ENCODE measurements at places on chromosomes 1 and 21.
A peak's percentile ranks its signal among the peaks of the same experiment; 100 is the strongest.

GRCh38 chr1:192131914-192132313 is 26.3 kb upstream of the RGS18 start:
- no peak for DNase-seq

- no peak for DNase-seq
These were observed 100.8 kb downstream of the PRDM16 start for GRCh38 chr1:3169665-3170356.

DNA sequence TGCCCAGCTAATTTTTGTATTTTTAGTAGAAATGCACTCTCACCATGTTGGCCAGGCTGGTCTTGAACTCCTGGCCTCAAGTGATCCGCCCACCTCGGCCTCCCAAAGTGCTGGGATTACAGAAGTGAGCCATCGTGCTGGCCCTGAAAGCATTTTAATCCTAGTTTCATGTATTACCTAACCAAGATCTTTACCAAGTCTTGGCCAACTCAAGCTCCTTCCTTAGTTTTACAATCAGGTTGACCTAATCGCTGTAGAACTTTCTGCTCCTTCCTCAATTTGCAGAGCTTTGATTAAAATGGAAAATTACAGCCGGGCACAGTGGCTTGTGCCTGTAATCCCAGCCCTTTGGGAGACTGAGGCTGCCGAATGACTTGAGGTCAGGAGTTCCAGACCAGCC is 3.2 kb upstream of the TMEM63A start:
- no peak for DNase-seq

- no peak for DNase-seq
These were observed 84.8 kb upstream of the ZC3H11B start for GRCh38 chr1:219697682-219698081.

- DNase-seq = no peak
These were observed 120.5 kb downstream of the UCK2 start for GRCh38 chr1:165947797-165948455.

DNA sequence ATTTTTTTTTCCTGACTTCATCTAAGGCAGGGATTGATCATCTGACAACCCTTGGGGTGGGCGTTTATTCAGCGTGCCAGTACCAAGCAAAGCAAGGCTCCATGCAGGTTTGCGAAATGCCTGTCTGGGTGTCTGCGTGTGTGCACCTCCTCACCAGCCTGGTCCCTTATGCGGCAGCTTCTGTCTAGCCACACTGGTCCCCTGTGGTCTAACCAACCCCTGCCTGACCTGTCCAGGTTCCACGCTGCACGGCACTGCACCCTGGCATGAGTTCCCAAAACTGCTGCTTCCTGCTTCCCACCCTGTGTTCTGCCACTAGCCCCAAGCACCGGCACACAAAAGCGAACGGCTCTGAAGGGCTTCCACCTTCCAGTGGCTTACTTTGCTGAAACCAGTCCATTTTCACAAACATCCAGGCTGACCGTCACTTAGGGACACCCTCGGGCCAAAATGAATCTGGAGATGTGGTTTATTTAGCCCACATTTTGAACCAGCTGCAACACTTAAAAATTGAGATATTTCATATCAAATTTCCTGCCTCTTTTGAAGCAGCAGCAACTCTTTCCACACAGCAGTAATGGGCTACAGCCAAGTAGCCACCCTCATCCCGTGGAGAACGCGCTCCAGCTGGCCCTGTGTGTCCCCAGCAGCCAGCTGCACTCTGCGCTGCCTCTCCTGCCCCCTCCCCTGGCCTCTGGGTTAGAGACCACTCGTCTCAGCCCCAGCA is 55.7 kb downstream of the HLCS start:
- DNase-seq = no peak

GRCh38 chr1:58409890-58410289 is 136.6 kb downstream of the OMA1 start:
- no peak for DNase-seq

DNA sequence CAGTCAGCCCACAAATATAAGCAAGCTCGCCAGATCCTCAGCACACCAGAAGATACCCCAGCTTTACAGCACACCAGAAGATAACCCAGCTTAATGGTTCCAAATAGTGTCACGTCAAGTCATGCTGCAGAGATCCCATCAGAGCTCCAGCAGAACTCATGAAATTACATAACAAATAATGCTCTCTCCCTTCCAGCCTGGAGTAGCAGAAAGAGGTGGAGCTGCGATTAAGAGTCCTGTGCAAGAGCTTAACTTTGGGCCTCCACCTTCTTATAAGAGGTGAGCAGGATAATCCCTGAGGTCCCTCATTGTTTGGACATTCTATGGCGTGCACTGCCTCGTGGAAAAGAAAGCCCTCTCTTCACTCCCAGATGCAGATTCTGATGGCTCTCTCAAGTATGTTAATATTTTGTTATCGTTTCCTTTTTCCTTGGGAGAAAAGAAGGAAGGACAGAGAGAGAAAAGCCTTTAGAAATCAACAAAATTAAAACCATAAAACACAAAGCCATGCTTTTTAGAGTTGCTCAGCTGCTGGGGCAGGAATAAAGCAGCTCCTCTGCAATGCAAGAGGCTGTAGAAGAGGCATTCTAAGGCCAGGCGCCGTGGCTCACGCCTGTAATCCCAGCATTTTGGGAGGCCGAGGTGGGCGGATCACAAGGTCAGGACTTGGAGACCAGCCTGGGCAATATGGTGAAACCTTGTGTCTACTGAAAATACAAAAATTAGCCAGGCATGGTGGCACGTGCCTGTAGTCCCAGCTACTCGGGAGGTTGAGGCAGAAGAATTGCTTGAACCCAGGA is 59.1 kb downstream of the GLUL start:
- DNase-seq = no peak

GRCh38 chr1:169363046-169363730 is 4.4 kb downstream of the NME7 start:
- peak; percentile 50 for DNase-seq

- DNase-seq = no peak
These were observed 20.3 kb upstream of the PLCH2 start for GRCh38 chr1:2455757-2456156.

GRCh38 chr21:20943561-20943997 is 54.6 kb upstream of the NCAM2 start:
- no peak for DNase-seq

- peak; percentile 4 for DNase-seq
These were observed 39.4 kb upstream of the EPS15 start for GRCh38 chr1:51558375-51558924.

DNA sequence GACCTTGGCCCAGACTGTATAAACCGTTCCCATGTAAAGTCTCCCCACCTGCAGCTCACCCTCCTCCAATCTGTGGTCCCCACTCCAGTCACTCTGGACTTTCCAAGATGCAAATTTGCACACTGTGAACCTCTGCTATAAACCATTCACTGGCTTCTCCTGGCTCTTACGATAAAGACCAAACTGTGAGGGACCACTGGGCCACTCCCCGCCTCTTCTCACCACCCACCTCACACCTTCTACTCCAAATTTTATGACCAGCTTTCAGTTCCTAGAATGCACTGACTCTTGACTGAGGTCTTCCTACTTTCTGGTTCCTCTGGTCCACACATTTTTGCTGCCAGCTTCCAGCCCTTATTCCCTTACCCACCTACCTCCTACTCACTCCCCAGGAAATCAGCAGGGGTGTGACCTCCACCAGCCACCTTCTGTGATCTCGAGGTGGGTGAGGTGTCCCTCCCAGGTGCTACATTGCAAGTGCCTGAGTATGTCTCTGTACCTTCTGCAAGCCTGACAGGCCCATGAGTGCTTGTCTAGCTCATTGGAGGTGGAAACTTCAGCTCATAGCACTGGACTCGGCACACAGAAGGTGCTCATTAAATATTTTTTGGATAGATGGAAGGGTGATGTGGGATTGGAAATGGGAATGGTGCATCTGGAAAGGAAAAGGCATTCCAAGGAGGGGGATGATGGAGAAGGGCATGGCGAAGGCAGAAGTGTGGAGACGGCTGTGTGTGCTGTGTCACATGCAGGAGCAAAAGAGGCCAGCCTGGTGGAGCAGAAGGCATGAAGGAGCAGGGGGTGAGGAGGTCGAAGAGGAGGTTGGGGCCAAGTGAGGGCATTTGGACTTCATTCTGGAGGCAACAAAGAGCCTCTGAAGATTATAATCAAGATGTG is 15.6 kb upstream of the CSF1 start:
- no peak for DNase-seq

GRCh38 chr1:98839840-98840239 is 164.8 kb downstream of the PLPPR5 start:
- DNase-seq = no peak

Measured in stimulated activated CD4-positive, alpha-beta T cell treated with anti-CD3 and anti-CD28 coated beads, Interleukin-15, amount 100 ng/mL, for 24 hours (primary cell).